ENCODE measurements at places on chromosomes 16 and 17.

DNA sequence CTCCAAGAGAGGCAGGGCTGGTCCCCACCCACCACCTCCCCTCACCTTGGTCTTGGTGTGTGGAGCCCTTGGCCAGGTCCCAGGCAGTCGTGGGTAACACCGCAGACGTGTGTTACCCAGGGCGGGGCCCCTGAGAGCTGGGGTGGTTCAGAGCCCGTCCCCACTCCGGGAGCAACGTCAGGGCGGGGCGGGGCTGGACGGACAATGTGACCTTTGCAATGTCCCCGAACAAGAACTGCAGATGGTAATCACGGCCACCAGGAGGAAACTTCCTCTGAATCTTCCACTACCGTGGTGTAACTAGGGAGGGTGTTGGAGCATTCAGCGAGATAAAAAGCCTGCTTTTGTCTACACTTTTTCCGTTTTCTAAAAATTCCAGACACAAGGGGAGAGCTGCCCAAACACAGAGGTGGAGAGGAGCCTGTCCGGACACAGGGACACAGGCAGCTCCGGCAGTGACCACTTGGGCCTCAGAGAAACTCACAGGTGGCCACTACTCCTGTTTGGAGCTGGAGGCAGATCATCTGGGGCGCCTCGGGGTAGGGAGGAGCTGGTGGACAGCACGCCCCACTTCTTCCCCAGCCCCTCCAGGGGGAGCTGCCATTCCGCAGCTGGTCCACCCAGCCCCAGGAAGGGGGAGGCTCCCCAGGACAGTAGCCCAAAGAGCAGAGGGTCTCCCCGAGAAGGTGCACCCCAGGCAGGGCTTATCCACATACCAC, 14.2 kb upstream of the SLC38A10 start:
- DNase-seq = peak; percentile 47

DNA sequence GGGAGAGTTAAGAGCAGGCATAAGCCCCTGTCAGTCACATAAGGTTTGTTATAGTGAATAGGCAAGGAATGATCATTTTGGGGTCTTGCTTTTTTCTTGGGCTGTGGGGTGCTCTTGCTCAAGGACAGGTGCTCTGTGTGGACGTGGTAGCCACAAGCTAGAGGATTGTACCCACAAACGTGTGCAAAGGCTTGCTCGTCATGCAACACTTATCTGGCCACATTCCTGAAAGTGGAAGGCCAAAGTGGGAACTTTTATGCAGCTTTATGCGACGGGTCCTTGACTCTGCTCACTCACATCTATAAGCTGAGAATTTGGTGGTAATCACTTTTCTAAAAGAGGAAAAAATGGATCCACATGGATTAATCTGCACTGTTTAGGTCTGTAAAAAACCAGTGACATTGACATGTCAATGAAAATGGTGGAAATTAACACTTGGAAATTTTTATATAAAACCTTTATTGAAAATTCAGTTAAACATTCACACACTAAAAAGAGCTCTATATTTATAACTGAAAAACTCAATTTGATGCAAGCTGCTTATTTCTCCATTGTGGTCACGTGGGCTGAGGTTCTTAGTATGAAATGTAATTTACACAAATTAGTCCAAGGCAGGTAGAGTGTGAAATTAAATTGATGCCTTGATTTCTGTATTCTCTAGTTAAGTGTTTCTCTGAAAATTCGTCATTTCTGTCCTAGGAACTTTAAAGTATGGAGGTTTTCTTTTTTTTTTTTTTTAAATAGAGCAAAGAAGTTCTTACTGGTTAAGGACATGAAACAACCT, 162.3 kb downstream of the MSI2 start:
- DNase-seq = no peak

- no peak for DNase-seq
Measured at GRCh38 chr16:79897104-79897452, 296.5 kb upstream of the MAF start.

DNA sequence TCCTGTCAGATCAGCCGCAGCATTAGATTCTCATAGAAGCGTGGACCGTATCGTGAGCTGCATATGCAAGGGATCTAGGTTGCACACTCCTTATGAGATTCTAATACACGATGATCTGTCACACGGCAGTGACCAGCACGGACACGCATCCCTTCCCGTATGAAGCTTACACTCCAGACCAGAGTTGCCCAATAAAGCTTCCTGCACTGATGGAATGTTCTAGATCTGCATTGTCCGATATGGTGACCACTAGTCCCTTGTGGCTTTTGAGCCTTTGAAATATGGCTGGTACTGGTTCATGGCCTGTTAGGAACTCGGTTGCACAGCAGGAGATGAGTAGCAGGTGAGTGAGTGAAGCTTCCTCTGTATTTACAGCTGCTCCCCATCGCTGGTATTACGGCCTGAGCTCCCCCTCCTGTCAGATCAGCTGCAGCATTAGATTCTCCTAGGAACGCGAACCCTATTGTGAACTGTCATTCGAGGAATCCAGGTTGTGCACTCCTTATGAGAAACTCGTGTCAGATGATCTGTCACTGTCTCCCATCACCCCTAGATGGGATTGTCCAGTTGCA, 49.8 kb upstream of the ZCCHC14 start:
- no peak for DNase-seq

- DNase-seq = no peak
Measured at GRCh38 chr17:72987166-72987565, 105.3 kb downstream of the SLC39A11 start.

DNA sequence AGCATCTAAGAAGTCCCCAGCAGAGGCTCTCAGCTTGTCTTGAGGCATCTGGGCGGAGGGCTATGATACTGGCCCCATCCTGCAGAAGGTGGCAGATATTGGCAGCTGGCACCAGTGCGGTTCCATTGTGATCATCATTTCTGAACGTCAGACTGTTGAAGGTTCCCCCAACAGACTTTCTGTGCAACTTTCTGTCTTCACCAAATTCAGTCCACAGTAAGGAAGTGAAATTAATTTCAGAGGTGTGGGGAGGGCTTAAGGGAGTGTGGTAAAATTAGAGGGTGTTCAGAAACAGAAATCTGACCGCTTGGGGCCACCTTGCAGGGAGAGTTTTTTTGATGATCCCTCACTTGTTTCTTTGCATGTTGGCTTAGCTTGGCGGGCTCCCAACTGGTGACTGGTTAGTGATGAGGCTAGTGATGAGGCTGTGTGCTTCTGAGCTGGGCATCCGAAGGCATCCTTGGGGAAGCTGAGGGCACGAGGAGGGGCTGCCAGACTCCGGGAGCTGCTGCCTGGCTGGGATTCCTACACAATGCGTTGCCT, at the start of gene CIITA:
Gene CIITA (plus strand): TSS at position 404 of the 543 bp plus-strand sequence. CDS start 129 bp downstream, at position 533.
- no peak for DNase-seq

DNA sequence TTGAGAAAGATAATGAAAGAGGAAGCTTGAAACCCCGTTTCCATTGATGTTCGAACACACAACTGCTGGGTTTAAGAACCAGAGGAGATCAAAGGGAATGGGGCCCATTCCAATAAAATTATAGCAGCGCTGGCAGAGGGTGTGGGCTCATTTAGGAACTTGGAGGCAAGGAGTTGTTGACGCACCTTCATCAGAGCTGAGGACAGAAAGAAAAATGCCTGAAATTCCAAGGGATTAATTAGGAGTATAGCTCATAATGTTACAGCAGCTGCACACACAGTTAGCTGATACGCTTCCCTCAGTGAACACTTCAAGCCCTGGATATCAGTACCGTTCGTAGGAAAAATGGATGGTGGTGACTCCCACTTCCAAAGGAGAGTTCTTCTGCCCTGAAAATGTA, 127.2 kb downstream of the AXIN2 start:
- no peak for DNase-seq

DNA sequence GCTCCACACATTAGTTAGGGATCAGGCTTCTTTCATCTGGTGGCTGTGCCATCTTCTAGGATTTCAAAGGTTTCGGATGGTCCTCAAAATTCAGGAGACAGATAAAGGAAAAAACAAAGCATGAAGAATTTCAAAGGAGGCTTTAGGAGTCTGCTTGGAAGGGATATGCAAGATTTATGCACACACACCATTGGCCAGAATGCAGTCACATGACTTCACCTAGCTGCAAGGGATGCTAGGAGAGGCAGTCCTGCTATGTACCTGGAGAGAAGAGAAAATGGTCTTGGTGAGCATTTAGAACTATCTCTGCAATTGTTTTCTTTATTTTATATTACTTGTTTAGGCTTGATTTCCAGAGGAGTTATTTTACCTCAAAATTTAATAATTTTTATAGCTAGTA, 174.6 kb downstream of the PCTP start:
- no peak for DNase-seq

DNA sequence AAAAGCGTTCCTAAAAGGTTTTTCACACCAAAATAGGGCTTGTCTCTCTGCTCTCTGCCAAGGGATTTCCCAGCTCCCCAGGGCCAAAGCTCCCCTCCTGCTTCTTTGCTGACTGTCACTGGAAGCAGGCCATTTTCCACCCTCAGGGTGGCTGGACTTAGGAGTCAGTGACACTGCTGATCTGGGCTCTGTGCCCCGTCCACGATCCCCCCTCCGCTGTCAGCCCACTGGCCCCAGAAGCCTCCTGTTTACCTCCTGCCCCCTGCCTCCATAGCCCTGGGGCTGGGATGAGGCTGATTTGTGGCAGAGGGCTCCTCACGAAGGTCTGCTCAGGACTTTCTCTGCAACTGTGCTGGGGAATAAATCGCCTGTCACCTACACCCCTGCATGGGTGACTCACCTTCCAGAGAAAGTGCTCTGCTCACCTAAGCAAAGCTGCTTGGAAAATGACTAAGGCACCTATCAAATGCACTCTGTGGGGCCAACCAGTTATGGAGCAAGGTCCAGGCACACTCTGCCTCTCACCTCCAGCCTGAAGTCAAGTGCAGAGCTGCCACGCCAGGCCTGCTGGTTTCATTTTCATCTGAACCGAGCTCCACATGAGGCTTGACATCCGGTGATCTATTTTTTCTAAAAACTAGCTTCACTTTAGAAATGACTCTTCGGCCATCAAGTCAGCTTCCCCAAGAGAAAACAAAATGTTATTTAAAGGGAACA, 4.9 kb downstream of the MAP3K14 start:
- DNase-seq = no peak

DNA sequence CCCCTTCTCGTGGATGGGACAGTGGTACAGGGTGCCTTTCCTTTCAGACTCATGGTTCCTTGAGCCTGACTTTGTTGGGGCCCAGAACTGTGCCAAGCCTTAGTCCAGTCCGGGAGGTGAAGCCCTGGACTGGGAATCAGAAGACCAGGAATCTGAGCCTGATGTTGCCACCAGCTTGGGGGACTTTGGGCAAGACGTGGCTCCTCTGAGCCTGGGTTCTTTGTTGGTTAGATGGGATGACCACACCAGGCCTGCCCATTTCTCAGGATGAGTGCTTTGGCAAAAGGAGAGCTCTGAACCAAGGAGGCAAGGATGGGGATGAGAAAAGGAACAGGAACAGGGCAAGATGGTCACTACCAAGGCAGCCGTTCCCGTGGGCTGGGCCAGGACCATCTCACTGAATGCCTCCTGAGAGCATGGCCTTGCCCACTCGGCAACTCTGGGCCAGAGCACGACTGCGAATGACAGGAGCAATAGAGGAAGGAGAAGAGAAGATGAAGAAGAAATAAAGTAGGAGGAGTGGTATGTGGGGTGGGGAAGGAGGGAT, 32.5 kb downstream of the PITPNM3 start:
- no peak for DNase-seq

DNA sequence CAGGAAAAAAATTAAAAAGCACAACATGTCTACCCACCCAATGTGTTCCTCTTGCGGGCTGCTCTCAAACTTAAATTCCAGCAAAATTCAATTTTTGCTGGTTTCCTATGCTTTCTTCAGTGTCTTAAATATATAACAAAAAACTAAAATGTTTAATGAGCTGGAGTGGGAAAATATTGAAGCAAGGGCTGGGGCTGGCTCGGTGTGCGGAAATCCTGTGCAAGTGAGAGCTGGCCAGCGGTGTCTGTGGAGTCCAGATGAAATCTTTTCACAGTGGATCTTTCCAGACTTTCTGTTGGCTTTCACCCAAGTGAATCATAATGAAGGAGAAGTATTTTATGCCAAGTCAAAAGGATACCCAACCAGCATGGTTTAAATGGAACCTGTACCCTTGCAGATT, 1733.6 kb downstream of the TP53TG3F start:
- no peak for DNase-seq

GRCh38 chr17:78572239-78573205, 4.7 kb downstream of the DNAH17 start:
- DNase-seq = no peak

DNA sequence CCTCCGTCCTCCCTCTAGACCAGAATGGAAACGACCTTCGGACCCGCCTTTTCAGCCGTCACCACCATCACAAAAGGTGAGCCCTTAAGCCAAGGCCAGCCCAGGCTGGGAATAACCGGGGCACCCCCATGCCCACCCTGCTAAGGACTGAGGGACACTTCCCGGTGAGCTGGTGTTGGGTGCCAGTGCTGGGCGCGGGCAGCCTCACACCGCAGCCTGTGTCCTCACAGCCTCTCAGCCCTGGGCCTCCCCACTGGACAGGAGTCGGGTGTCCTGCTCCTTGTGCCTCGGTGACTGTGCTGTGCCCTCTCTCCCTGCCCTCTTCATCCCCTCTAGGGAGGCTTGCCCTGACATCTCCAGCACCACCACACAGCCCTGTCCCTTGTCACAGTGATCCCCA, 10.3 kb downstream of the TRAF7 start:
- no peak for DNase-seq

- no peak for DNase-seq
Measured at GRCh38 chr17:31629696-31630470, 229.2 kb downstream of the COPRS start.

DNA sequence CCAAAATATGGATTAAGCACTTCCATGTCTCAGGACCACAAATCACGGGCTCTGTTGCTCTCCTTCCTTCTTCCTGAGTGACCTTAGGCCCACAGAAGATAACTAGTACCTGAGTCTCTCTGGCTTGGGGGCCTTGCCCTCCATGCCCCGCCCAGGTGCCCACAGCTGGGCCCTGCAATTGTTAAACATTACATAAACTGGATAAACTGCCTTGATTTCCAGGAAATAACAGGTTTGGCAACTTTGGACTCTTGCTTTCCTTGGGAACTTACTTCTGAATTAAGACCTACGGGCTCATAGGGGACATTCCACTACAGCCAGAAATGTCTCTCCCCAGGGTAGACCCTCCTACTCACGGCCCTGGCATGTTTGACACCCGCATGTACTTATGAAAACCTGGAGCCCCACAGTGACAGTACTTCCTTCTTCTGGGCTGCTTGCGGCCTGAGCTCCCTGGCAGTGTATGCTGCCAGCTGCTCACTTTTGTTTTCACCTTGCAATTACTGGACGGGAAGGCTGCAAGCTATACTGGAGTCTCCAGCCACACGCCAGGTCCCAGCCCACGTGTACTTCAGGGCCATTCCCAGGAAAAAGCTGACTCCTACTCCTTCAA, 2.3 kb upstream of the UBALD2 start:
- DNase-seq = no peak

- no peak for DNase-seq
Measured at GRCh38 chr16:719815-720446, 1.0 kb upstream of the ANTKMT start.

DNA sequence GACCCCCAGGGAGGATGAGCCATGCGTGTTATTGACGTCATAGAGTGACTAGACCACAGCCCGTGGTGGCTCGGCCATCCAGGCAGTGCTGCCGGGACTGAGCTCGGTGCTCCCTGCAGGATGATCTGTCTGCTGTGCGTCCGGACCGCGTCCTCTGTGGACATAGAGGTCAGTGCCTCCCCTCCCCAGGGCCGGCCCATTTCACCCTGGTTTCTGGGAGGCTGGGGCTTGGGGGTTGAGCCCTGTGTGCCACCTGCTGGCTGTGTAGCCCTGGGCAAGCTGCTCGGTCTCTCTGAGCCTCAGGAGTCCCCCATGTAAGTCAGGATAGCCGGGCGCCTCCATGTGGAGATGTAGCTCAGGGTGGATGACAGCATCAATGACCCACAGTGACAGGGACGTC, 8.3 kb downstream of the TSC2 start:
- no peak for DNase-seq

All from cortex of kidney (tissue), 1 donor.